CD8-positive, alpha-beta memory T cell (primary cell): ENCODE measurements at places on chromosomes 7 and 10.

GRCh38 chr10:132644527-132645246, 107.1 kb downstream of the INPP5A start:
- no peaks in the 10 kb centered on the region for H3K4me1 ChIP-seq
- H3K27ac ChIP-seq: no peak overlapping the region
- no peaks in the 10 kb centered on the region for H3K36me3 ChIP-seq
- H3K4me3 ChIP-seq: no peak overlapping the region
- H3K27me3 ChIP-seq: no peaks in the 10 kb centered on the region
- DNase-seq: no peak

DNA sequence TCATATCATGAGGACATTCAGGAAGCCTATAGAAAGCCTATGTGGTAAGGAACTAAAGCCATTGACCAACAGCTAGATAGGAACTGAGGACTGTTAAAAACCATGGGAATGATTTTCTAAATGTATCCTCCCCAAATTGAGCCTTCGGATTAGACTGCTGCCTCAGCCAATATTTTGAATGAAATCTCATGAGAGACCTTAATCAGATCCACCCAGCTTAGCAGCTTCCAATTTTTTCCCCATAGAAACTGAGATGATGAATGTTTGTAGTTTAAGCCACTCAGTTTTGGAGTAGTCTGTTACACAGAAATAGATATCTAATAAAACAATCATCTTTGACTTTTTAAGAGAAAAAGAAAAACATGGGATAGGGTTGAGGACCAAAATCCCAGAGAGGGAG, 292.0 kb downstream of the HPSE2 start:
- H3K36me3 ChIP-seq: no peaks in the 10 kb centered on the region
- no peak overlapping the region for H3K27ac ChIP-seq
- H3K27me3 ChIP-seq: no peaks in the 10 kb centered on the region
- DNase-seq: no peak
- H3K4me3 ChIP-seq: no peak overlapping the region

DNA sequence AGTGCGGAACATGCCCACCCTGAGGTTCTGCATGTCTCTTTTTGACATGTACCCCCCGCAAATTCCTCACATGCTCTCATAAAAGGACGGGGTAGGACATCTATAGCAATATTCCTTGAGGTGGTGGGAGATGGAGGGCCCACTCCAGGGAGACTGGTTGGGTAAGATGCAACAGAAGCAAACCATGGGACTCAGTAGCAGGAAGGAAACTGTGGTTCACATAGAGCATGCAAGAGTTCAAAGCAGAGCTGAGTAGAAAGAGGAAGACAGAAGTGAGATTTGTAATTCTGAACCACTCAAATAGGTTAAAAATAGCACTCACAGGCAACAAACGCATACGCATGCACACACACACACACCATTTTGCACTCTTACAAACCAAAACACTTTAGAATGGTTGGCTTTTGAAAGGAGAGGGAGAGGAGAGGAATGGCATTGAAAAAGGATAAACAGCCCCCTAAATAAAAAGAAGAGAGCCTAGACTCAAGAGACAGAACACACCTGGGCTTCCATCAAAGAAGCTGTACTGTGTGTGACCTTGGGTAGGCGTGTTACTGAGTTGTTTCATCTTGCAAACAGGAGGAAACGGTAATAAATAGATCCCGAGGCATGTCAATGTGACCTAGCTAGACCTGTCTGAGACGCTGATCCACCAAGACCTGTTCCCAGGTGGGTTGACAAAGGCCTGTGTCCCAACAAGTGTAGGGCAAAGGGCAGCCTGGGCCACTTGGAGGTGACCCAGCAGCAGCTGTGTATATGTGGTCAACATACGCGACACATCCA, 77.6 kb upstream of the LRRC4 start:
- H3K36me3 ChIP-seq: no peaks in the 10 kb centered on the region
- H3K4me3 ChIP-seq: peak overlapping the region; percentile 28
- peaks cover 77% of the 10 kb centered on the region for H3K4me1 ChIP-seq
- no peaks in the 10 kb centered on the region for H3K27me3 ChIP-seq

DNA sequence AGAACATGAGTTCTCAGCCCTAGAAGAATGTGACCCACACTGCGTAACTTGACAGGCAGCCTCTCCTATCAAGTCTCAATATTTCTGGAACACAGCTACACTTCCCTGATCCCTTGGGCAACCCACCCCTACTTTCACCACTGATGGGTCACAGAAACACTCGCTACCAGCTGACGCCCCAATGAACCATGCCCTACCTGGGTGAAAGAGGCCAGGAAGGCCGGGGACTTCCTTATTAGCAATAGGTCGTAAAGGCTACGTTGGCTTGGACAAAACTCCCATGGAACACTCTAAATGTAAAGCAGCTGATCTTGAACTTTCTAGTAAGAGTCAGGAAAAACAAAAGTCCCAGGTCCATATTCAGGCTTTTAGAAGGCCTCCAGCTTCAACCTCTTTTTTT, 202.3 kb upstream of the KCTD7 start:
- H3K27ac ChIP-seq: no peak overlapping the region
- no peaks in the 10 kb centered on the region for H3K36me3 ChIP-seq
- H3K4me1 ChIP-seq: no peaks in the 10 kb centered on the region
- no peaks in the 10 kb centered on the region for H3K27me3 ChIP-seq
- no peak overlapping the region for H3K4me3 ChIP-seq

- no peaks in the 10 kb centered on the region for H3K36me3 ChIP-seq
- no peak for DNase-seq
- no peak overlapping the region for H3K4me3 ChIP-seq
- H3K27ac ChIP-seq: no peak overlapping the region
These were observed 55.6 kb upstream of the PNLIP start for GRCh38 chr10:116490028-116490662.

GRCh38 chr7:2629746-2630681, 1.8 kb upstream of the TTYH3 start:
- H3K27ac ChIP-seq: no peak overlapping the region
- H3K36me3 ChIP-seq: no peaks in the 10 kb centered on the region
- H3K4me3 ChIP-seq: no peak overlapping the region
- DNase-seq: no peak
- H3K27me3 ChIP-seq: no peaks in the 10 kb centered on the region

GRCh38 chr10:97140049-97140846, 45.5 kb downstream of the SLIT1 start:
- no peak overlapping the region for H3K4me3 ChIP-seq
- no peak for DNase-seq
- no peaks in the 10 kb centered on the region for H3K27me3 ChIP-seq
- no peaks in the 10 kb centered on the region for H3K36me3 ChIP-seq
- H3K27ac ChIP-seq: no peak overlapping the region

- no peak for DNase-seq
- H3K4me1 ChIP-seq: no peaks in the 10 kb centered on the region
- no peaks in the 10 kb centered on the region for H3K36me3 ChIP-seq
- H3K27me3 ChIP-seq: no peaks in the 10 kb centered on the region
- H3K27ac ChIP-seq: no peak overlapping the region
These were observed 195.4 kb downstream of the CDC14C start for GRCh38 chr7:49119706-49120105.

- H3K27ac ChIP-seq: no peak overlapping the region
- no peak for DNase-seq
- no peaks in the 10 kb centered on the region for H3K27me3 ChIP-seq
- no peaks in the 10 kb centered on the region for H3K36me3 ChIP-seq
- no peaks in the 10 kb centered on the region for H3K4me1 ChIP-seq
These were observed 29.9 kb downstream of the CDK14 start for GRCh38 chr7:90626013-90626412.

GRCh38 chr7:40802497-40802896, 667.7 kb downstream of the SUGCT start:
- H3K36me3 ChIP-seq: no peaks in the 10 kb centered on the region
- H3K4me1 ChIP-seq: no peaks in the 10 kb centered on the region
- no peak for DNase-seq
- no peak overlapping the region for H3K27ac ChIP-seq
- H3K27me3 ChIP-seq: no peaks in the 10 kb centered on the region

- H3K27ac ChIP-seq: no peak overlapping the region
- DNase-seq: no peak
- no peak overlapping the region for H3K4me3 ChIP-seq
These were observed 58.0 kb downstream of the ORC5 start for GRCh38 chr7:104149822-104150221.

GRCh38 chr10:105797234-105797890, 1156.3 kb downstream of the SORCS3 start:
- H3K36me3 ChIP-seq: no peaks in the 10 kb centered on the region
- H3K4me1 ChIP-seq: no peaks in the 10 kb centered on the region
- no peak overlapping the region for H3K27ac ChIP-seq
- no peak for DNase-seq
- H3K27me3 ChIP-seq: no peaks in the 10 kb centered on the region
- H3K4me3 ChIP-seq: no peak overlapping the region

- H3K4me3 ChIP-seq: no peak overlapping the region
- H3K4me1 ChIP-seq: no peaks in the 10 kb centered on the region
- no peak for DNase-seq
- no peaks in the 10 kb centered on the region for H3K27me3 ChIP-seq
These were observed 525.8 kb downstream of the ZNF33B start for GRCh38 chr10:42112331-42113157.

DNA sequence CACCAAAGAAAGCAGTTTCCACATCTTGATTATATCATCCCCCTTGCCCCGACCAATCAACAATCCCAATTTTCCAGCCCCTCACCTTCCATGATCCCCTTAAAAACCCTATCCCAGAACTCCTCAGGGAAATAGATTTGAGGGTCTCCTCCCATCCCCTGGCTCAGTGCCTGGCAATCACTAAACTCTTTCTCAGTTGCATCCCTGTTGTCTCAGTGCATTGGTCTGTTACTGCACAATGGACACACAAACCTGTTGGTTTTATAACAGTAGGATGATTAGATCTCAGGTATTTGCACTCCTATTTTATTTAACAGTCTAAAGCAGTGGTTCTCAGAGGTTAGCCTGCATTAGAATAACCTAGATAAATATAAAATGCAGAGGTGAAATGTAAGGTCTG, 45.2 kb upstream of the RELN start:
- H3K27ac ChIP-seq: no peak overlapping the region
- no peak overlapping the region for H3K4me3 ChIP-seq
- H3K27me3 ChIP-seq: no peaks in the 10 kb centered on the region
- no peaks in the 10 kb centered on the region for H3K36me3 ChIP-seq
- no peaks in the 10 kb centered on the region for H3K4me1 ChIP-seq

- no peak overlapping the region for H3K4me3 ChIP-seq
- no peak overlapping the region for H3K27ac ChIP-seq
- H3K4me1 ChIP-seq: no peaks in the 10 kb centered on the region
- DNase-seq: no peak
These were observed 272.3 kb downstream of the TRIL start for GRCh38 chr7:28685644-28686417.

DNA sequence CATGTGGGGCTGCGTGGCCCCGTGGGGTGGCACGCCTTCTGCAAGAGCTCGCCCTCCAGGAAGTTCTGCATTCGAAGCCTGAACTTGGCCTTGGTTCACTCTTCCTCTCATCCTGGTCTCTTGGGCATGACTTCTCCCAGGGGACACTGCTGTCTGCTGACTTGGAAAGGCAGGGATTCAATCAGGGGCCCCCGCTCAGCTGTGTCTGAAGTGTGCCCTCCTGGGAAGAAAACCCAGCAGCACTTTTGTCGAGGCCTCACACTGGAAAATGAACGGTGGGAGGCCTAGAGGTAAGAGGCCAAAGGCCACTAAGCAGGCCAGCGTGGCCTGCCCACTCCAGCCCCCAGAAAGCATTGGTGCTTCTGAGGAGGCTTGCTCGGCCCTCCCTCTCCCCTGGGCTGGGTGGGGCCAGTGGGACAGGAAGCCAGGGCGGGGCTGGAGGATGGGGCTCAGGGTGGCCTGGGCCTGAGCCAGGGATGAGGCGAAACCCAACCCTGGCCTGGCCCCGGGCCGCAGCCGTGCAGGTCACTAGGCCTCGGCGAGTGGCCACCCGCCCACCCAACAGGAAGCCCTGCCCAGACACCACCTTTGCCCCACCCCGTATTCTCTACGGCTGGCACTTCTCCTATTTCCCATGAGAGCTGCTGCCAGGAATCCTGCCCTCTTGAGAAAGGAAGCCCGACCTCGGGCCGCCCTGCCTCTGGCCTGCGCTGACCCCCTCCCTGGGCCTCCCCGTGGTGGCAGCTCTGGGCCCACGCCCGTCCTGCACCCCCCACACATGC, 81.1 kb downstream of the ZMIZ1 start:
- peak overlapping the region; percentile 80 for H3K27ac ChIP-seq
- DNase-seq: peak; percentile 61
- H3K4me1 ChIP-seq: peaks cover 57% of the 10 kb centered on the region
- no peaks in the 10 kb centered on the region for H3K27me3 ChIP-seq

DNA sequence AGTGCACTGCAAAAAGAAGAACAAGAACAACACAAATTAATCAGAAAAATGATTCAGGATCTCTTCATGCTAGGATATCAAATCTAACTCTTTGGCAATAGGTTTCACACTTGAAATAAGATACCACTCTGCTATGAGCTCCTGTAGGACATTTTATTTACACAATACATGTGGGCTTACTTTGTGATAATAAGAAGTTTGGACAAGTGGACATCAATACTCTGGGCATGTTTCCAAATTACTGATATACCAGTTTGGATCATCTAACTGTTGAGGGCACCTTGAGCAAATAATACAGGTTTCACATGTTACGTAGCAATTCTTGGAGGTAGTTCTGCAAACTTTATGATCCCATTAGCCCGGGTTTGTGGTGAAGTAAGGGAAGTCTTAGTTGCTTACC, 59.8 kb downstream of the CPVL start:
- H3K4me1 ChIP-seq: no peaks in the 10 kb centered on the region
- H3K4me3 ChIP-seq: no peak overlapping the region
- DNase-seq: no peak
- no peak overlapping the region for H3K27ac ChIP-seq
- H3K27me3 ChIP-seq: no peaks in the 10 kb centered on the region
- H3K36me3 ChIP-seq: no peaks in the 10 kb centered on the region

- H3K27me3 ChIP-seq: no peaks in the 10 kb centered on the region
- H3K27ac ChIP-seq: no peak overlapping the region
- DNase-seq: no peak
- H3K4me3 ChIP-seq: no peak overlapping the region
- H3K4me1 ChIP-seq: no peaks in the 10 kb centered on the region
These were observed 900.8 kb downstream of the XPNPEP1 start for GRCh38 chr10:109022417-109023049.
